ENCODE measurements at places on chromosomes 2 and 18.

DNA sequence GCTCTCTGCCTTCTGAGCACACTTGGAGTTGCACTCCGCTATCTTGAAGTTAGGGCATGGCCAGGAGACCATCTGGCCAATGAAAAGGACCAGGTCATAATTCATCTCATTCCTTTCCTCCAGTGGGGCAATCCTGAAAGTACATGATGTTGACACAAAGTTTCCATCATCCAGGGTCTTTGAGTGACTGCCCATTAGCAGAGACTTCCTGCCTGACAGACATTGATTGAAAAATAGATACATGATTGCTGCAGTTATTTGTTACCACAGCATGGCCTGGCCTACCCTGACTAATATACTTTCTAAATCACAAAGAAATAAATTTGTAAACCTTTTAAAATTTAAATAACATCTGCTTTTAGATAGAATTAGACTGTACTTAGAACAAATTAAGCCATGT lies 50.0 kb upstream of the SCG2 start:
- no peak for DNase-seq

DNA sequence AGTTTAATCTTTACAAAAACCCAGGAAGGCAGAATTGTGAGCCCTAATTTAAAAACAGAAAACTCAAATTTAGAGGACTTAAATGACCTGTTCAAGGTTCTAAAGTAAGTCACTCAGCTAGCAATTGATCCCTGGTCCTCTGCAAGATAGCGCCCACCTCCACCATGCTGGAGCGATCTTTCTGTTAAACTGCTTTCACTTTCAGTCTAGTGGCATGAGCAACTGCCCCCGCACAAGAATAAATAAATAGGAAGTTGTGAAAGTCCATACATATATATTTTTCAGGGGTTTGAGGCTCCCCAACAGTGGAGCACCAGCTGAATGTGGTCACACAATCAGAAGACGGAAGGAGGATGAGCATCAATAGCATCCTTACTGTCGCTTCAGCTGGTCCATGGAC lies 217.9 kb downstream of the NAPG start:
- no peak for DNase-seq

- no peak for DNase-seq
Observed at GRCh38 chr18:74836296-74837139, 238.8 kb downstream of the ZNF407 start.

DNA sequence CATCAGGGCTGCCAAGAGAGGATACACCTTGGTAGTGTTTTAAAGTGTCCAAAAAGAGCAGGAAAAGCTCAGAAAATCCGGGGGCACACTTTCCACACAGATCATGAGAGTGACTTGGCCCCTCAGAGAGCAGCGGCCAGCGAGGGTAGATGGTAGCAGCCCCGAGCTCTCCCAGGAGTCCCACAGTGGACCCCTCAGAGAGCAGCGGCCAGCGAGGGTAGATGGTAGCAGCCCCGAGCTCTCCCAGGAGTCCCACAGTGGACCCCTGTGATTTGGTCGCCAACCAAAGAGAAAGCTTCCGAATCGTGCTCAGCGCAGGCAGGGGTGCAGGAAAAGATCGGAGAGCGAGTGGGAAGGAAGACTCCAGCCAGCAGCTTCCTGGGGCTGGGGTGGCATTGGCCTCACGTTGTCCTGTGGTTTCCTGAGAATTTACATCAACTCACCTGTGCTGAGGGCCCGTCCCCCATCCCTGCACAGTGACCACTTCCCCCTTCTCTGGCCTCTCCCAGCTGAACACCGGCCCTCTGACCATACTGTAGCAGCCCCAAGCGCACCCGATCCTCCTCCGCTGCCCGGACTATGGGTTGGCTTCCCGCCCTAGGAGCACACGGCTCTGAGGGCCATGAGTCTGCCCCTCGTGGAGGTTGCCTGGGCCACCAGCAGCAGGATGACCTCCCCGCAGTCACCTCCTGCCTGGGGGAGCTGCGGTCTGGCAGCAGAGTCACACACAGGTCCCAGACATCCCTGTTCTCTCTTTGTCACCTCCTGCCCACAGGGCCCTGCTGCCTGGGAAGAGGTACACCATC lies 33.7 kb downstream of the MTERF4 start:
- DNase-seq, result no peak

All from 8988T (cell line).